ENCODE measurements at places on chromosomes 5 and 9.

DNA sequence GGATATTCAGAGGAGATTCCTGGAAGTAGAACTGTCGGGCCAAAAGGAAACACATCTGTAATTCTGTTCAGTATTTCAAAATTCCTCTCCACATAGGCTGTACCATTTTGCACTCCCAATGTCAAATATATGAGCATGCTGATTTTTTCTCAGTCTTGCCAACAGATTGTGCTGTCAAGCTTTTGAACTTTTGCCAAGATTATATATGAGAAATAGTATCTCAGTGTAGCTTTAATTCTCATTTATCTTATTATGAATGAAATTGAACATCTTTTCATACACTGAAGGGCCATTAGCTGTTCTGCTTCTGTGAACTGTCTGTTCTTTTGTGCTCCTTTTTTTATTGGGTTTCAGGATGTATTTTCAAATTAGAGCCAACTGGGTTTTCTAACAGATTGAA lies 907.1 kb downstream of the MAT2B start:
- DNase-seq, result no peak

DNA sequence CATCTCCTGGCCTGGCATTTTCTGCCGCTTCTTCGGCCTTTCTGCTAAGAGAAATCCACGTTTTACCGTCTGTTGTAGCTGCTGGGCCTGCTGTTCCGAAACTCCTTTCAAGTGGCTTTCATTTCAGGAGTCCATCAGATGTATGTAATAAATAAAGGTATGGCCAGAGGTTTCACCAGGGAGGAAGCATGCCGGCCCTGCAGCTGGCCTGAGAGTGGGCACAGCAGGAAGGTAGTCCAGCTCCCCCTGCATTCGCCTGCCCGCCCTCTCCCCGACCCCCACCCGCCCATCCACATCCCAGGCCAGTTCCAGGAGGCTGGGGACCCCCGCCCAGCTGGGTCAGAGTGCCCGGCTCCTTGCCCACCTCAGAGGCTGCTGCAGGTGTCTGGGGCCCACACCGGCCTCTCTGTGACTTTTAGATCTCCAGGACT lies 46.4 kb upstream of the EXOC3 start:
- no peak for DNase-seq

DNA sequence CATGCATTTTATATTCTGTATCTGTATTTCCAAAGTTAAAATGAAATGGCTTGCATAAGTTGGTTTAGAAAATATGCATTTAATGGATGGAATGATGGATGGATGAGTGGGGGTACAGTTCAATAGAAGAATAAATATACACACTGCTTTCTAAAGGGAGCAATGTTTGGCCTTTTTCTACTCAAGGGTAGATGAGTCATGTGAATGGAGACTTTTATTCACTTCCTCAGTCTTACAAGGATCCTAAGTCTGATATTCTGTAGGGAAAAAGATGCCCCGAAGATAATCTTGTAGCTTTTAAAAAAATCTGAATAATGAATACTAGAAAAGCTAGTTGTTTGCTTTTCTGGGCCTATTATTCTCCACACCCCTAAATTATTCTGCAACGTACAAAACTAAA lies 2112.1 kb downstream of the MAT2B start:
- no peak for DNase-seq

DNA sequence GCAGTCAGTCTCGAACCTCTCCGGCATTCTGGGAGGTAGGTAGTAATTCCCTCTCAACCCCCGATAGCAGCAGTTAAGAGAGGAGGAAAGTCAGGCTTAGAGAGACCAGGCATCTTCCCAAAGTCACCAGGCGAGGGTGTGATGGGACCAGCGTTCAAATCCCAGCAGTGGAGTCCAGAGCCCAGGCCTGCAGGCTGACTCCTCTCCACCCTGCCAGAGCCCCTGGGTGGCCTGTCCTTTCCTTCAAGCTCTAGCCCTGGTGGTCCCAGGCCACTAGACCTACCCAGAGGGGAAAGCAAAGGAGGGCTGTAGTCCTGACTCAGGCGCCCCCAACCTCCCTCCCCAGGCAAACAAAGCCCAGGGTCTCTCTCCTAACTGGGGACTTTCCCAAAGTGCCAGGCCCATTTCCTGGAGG lies 4.2 kb upstream of the NR5A1 start:
- DNase-seq, result no peak

DNA sequence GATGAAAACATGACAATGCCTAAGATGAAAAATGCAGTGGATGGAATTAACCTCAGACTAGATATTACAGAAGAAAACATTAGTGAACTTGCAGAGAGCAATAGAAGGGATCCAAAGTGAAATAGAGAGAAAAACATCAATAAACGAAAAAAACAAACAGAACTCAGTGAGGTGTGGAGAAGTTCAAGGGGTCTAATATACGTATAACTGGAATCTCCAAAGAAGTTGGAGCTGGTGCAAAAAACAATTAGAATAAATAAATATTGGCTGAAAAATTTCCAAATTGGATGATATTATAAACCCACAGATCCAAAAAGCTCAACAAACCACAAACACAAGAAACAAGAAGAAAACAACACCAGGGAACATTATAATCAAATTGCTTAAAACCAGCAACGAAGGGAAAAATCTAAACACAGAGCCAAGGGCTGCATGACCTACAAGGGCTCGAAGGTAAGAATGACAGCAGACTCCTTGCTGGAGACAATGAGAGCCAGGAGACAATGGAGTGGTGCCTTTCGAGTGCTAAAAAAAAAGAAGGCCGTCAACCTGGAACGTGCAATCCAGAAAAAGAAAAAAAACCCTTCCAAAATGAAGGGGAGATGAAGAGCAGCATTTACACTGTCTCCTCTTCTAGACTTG lies 11.8 kb downstream of the FAM163B start:
- no peak for DNase-seq

DNA sequence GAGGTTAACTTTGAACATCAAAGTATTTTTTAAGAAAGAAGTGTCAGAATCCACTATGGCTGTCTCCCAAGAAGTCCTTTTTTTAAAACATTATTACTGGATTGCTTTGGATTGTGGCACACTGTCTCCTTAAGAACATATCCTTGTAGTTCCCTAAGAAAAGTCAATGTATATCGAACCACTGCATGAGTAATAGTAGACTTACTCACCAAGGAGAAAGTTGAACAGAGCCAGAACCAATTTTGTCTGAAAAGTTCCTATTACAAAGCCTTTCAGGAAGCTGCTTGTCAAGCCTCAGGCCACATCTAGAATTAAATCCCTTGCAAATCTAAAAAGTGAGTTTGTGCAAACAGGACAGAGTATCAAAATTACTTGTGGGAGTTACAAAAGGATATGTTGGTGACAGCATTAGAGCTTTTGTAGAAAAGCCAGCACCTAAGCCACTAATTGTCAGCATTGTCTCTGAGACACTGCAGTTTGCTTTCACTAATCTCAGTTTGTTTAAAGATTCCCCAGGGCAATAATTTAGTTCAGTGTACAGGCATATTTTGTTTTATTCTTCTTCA lies 195.4 kb downstream of the MPDZ start:
- DNase-seq, result no peak

GRCh38 chr9:22215521-22215920 lies 206.4 kb upstream of the CDKN2B start:
- no peak for DNase-seq
